ENCODE measurements at places on chromosomes 5 and 9.

- DNase-seq = no peak
Measured at GRCh38 chr5:180816608-180817534, 14.3 kb upstream of the MGAT1 start.

GRCh38 chr9:34190996-34191892 lies 12.4 kb downstream of the UBAP1 start:
- DNase-seq = no peak

DNA sequence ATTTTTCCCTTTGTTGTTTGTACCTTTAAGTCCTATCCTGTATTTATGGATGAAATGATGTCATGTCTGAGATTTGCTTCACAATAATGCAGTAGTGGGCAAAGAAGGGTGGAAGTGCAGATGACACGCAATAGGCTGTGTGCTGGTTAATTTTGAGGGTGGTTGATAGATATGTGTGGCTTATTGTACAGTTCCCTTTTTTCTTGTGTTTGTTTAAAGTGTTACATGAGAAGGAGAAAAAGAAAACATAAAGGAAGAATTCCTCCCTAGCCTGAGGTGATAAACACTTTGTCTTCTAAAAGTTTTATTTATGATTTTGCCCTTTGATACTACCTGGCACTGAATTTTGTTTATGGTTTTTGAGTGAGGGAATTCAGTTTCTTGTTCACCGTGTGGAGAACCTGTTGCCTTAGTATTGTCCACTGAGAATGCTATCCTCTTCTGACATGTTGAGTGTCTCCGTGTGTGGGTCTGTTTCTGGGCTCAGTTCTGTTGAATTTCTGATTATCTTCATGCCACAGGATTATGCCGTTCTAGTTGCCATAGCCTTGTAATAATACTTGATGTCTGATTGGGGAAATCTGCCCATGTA lies 52.3 kb upstream of the FAM120AOS start:
- no peak for DNase-seq

DNA sequence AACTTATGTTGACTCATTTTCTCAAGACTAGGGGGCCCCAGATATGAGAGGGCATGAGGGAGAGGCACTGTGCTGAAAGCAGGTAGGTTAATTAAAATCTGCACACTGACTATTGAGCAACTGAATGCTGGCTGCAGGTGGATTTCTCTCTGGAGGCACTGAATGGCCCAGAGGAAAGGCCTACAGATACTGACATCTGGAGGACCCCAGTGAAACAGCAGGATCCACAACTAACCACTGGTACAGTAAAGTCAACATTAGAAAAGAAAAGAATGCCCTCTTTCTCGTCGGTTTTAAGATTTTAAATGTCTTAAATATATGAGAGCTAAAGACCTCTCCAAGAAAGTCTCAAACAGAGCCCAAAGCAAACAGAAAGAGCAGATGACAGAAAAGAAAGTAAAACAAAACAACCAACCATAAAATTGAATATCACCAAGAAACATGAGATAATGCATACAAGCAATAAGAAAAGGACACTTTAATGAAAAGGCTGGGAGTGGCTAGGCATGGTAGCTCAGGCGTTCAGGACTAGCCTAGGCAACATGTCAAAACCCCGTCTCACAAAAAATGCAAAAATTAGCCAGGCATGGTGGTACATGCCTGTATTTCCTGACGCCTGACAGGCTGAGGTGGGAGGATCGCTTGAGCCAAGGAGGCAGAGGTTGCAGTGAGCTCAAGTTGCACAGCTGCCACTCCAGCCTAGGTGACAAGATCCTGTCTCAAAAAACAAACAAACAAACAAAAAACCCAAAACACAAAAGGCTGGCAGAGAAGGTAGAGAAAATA lies 43.3 kb downstream of the PUM3 start:
- no peak for DNase-seq

- DNase-seq = no peak
Measured at GRCh38 chr5:68740226-68740910, 353.4 kb upstream of the SLC30A5 start.

DNA sequence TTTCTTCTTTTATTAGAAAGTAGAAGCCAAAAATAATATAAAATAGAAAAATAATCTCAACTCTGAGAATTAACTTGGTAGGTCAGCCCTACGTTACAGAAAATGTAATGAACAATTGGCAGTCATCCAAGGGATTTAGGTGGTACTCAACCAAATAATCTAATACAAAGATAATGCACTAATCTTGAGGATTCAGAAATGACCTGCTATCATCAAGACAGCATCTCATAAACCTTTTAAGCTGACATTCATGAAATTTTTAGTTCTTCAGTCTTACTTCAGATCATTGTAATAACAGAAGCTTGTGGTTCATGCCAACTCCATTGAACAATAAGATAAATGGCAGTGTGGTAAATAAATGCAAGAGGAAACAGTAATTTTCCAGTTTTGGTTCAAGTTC lies 1058.0 kb downstream of the MAT2B start:
- no peak for DNase-seq

DNA sequence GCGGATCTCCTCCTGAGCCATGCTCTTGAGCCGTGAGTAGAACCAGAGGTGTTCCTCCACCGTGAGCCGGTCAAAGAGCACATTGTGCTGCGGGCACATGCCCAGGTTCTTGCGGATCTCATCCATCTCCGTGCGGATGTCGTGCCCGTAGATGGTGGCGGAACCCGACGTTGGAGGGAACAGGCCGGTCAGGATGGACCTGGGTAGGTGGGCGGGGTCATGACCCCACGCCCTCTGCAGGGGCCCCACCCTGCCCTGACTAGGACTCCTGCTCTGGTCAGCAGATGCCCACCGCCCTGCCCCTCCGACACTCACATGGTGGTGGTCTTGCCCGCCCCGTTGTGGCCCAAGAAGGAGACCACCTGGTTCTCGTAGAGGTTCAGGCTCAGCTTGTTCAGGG lies 12.1 kb downstream of the ABCA2 start:
- no peak for DNase-seq

DNA sequence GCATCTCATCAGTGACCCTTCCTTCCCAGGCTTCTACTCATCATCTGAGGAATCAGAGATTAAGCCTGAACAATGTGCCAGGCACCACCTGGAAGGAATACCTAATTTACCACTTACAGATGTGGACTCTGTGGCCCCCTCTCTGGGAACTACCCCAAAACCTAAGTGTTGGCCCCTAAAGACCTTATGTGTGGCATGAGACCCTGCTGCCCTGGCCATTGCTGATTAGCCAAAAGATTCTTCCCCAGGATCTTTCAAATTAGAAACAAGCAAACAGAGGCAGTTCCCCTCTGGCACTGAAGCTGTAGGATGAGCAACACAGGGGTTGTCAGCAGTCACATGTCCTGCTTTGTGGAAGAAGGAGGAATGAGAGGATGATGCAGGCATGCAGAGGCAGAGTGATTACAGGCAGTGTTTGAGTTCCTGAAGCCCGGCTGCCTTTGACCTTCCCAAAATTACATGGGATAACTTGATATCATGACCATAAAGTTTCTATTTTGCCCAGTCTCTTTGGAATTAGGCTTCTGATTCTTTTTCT lies 10.6 kb downstream of the SPINK4 start:
- no peak for DNase-seq

DNA sequence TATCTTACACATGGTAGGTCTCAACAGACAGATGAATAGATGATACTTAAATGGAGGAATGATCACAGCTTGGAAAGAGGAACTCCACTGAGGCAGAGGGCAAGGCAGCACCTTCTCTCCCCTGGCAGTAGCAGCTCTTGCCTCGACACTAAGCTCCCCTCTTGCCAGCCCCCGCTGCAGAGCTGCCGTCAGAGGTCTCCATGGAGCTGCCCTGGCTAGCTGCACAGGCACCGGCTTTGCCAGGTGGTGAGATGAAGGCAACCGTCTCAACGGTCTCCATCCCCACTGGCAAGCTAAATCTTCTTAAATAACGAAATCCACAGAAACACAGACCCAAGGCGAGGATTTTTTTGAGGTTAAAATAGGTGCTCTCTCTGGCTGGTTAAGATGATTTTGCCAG lies 81.2 kb downstream of the CRB2 start:
- DNase-seq = no peak

DNA sequence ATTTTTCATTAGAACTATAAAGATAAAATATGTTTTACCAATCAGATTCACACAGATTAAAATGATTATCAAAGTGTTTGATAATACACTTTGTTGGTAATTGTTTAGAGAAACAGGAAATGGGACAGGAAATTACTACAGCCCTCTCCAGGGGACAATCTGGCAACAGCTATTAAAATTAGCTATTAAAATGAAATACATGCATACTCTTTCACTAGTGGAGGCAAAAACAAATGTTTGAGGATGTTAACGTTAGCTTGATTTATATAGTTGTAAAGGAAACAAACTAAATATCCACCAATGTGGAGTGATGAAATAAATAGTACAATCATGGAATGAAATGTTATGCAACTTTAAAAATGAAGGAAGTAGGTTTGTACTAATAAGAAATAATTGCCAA lies 53.7 kb downstream of the TARS1 start:
- no peak for DNase-seq

- no peak for DNase-seq
Measured at GRCh38 chr9:18796696-18797270, 236.2 kb downstream of the SAXO1 start.

DNA sequence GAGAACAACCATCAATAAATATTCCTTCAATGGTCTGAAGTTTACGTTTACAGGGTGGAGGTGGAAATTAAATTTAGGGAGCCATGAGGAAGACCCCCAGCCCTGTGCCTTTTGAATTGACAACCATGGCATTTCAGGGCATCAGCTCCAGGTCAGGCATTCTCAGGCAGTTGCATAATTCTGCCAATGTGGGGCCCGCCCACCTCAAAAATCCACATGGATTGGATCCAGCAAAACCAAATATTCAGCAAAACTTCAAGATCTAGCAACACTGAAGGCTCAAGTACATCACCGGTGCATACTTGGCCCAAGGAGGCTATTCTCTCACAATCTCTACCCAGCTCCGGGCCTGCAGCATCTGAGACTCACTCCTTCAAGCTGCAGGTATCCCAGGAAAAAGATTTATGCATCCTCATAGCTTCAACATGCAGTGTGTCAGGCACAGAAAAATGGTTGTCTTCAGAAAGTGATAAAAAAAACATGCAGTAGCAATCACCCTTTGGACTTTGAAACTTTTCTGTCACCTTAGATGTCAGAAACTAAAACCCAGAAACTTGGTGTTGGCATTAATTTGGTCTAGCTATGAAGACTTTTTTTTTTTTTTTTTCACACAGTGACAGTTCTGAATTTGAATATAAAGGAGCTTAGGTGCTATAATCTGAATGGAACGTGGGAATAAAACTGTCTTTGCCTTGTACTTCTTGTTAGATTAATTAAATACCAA lies 21.4 kb upstream of the ANXA2R start:
- DNase-seq = no peak

GRCh38 chr9:131476777-131477345 lies 25.9 kb upstream of the POMT1 start:
- no peak for DNase-seq

GRCh38 chr5:150349681-150350275 lies 7.7 kb upstream of the TCOF1 start:
- no peak for DNase-seq

DNA sequence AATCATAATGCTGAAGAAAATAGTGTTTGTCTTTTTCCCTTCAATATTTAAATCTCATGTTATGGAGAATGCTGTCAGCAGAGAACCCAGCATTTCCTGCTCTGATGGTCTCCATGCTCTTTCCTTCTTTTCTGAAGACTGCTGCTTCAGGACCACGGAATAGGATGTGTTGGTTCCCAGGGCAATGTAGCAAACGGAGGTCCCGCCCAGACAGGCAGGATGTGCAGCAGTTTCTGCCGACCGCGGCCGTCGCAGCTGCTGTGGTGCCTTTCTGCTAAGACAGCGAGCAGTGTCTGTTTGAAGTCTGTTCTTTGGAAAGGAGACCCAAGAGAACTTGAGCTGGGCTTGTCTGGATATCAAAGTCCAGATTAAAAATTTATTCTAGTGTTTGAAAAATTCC lies 654.3 kb downstream of the CCDC171 start:
- DNase-seq = no peak

DNA sequence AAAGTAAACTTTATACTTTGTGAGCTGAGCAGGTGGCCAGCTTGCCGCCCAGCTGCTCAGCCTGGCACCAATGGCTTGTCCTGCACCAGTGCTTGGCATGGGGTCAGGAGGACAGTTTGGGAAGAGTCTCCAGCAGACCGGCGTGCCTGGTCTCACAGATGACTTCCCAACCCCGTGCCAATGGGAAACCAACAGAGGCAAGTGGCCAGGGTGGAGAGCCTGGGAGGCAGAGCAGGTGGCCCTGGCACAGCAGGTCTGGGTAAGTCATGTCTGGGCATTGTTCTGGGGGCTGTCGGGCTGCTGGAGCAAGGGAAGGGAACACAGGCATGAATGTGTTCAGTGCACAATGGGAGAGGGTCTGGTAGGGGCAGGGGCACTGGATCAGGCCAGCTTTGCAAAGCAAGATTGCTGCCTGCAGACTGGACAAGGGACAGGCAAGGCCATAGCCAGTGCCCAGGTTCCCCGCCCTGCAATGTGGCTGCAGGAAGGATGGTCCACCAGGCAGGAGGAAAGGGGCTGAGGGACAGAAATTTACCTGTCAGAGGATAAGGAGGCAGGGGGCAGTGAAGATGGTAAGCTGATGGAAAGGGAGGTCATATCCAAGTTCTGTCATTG lies 76.2 kb upstream of the ALDH1B1 start:
- DNase-seq = no peak

DNA sequence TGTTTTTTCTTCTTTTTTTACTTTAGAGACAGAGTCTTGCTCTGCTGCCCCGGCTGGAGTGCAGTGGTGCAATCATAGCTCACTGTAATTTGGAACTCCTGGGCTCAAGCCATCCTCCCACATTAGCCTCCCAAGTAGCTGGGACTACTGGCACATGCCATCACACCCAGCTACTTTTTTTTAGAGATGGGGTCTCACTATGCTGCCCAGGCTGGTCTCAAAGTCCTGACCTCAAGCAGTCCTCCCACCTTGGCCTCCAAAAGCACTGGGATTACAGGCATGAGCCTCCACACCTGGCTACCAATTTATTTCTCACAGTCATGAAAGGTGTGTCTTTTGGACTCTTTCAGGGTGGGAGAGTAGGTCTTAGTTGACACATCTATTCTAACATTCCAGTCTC lies 83.0 kb upstream of the FAM120A start:
- no peak for DNase-seq

GRCh38 chr5:115429345-115429940 lies 115.1 kb downstream of the FEM1C start:
- no peak for DNase-seq

DNA sequence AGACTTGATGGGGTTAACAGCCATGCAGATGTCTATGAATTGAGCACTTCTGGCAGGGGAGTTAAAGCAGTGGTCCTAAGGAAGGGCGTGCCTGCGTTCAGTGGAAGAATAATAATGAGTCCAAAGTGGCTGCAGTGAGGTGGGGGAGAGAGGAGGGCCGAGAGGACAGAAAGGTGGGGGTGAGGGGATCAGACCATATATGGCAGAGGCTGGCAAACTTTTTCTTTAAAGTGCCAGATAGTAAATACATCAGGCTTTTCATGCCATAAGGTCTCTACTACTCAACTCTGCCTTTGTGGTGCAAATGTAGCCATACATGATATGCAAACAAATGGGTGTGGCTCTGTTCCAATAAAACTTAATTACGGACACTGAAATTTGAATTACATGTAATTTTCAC lies 77.1 kb downstream of the STRBP start:
- no peak for DNase-seq

All from Panc1 (cell line).